ENCODE measurements at places on chromosomes 7 and 10.

GRCh38 chr10:96890172-96890513, 58.0 kb downstream of the LCOR start:
- DNase-seq: no peak

DNA sequence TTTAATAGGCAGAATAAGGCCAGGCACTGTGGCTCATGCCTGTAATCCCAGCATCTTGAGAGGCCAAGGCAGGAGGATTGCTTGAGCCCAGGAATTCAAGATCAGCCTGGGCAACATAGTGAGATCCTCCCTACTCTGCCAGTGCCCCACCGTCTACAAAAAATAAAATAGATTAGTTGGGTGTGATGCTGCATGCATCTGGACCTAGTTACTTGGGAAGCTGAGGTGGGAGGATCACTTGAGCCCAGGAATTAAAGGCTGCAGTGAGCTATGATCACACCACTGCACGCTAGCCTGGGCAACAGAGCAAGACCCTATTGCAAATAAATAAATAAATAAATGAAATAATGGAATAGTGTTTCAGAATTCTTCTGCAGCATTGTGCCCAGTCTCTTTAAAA, 16.2 kb downstream of the FAM200A start:
- no peak for DNase-seq

DNA sequence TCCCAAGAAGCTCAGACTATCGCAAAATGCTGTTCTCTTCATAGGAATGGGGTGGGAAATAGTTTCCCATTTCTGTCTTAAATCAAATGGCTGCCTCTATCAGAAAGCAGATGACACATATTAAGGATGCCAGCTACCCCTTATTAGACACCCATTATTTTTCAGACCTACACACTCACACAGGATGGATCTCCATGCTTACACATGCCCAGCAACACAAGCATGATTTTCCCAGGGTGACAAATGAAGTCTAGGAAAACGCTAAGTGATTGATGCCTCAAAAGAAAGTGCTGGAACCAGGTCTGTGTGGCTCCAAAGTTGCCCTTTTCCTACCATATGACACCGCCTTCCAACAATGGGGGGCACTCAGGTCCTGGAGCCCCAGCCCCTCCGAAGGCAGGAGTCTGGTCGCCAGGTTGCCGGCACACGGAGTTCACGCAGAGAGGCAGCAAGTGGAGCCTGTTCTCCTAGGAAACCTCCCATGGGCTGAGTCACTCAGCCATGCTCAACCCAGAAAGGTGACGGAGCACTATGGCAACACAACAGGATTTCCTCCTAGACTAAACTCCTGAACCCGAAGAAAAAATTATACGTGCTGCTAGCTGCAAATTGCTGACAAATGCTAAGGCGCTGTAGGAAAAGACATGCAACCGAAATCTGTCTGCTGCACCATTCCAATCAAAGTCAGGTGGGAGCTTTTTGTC, 19.8 kb downstream of the VOPP1 start:
- no peak for DNase-seq

GRCh38 chr7:30214651-30215137, 69.7 kb upstream of the ZNRF2 start:
- DNase-seq: no peak

Data from SHP77 treated with DMSO at 0.1 percent for 48 hours (cell line).